ENCODE measurements at places on chromosomes 1 and 21.

DNA sequence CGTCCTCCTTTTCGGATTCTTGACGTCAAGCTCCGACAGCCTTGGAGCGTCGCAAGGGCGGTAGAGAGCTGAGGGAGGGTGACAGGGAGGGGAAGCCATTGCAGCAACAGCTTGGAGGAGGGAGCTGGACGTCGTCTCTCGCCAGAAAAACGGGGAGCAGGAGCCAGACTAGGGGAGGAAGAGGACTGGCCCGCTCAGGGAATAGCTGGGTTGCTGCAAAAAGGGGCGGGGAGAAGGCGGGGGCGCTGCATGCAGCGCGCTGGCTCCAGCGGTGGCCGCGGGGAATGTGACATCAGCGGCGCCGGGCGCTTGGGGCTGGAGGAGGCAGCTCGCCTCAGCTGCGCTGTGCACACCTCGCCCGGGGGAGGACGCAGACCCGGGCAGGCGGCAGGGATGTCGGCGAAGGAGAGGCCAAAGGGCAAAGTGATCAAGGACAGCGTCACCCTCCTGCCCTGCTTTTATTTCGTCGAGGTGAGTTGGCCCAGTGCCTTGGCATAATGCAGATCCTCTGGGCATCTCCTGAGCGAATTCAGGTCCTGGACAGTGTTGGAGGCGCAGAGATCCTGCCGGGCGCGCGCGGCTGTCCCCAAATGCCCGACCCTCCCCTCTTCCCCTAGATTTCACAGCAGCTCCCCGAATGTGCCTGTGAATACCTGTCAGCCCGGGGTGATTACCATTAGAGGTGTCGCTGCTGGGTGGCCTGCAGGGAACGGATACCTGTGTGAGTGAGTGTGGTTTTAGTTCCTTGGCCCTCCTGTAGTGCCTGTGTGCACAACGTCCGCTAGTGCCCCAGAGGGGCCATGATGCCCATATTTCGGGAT lies at the start of gene PLPPR4:
Gene PLPPR4, plus strand, starts transcription at position 292 of the 821 bp plus-strand sequence. Its CDS starts 102 bp downstream, at position 394.
- DNase-seq, result no peak

DNA sequence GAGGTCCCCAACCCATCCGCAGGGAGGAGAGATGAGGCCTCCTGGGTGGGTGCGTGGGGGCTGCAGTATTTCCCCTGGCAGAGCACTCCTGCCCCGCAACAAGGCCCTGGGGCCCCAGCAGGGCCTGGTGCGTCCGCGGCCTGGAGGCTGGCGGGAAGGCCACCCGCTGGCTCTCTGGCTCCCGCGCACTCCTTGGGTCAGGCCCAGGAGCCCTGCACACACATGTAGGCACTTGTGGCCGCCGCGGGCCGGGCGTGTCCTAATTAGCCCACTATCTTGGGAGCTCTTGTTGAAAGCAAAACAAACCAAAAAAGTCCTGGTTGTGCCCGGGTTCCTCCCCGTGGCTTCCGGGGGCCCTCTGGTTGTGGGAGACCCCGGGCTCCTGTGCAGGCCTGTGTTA lies 49.7 kb upstream of the CCDC27 start:
- no peak for DNase-seq

- DNase-seq, result no peak
These were observed 49.7 kb upstream of the EPB41 start for GRCh38 chr1:28864695-28865094.

GRCh38 chr1:69409731-69410456 lies 157.8 kb upstream of the LRRC7 start:
- DNase-seq, result no peak

- DNase-seq, result no peak
These were observed 6.0 kb downstream of the TEX35 start for GRCh38 chr1:178518894-178519293.

- no peak for DNase-seq
These were observed 26.6 kb downstream of the TMEM51 start for GRCh38 chr1:15180189-15180588.

DNA sequence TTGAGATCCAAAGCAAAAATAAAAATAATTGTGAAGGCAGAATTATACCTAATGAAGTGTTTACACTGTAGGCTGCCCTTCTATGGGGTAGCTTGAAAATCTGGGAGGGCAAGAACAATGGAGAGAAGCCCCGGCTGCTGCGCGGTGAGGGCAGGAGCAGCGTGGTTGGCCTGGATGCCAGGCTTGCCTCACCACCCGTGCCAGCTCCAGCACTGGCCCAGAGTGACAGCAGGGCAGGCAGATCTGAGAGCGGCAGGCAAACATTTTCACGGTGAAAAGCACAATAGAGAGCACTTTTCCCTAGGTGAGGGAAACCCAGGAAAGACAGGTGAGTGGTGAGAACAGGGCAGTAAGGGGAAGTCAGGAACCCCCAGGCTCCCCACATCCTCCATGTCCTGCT lies 1.4 kb downstream of the PROK1 start:
- DNase-seq, result no peak

GRCh38 chr1:108972951-108973350 lies 9.7 kb upstream of the CLCC1 start:
- no peak for DNase-seq

GRCh38 chr1:203743091-203743571 lies 21.9 kb upstream of the LAX1 start:
- DNase-seq, result no peak

DNA sequence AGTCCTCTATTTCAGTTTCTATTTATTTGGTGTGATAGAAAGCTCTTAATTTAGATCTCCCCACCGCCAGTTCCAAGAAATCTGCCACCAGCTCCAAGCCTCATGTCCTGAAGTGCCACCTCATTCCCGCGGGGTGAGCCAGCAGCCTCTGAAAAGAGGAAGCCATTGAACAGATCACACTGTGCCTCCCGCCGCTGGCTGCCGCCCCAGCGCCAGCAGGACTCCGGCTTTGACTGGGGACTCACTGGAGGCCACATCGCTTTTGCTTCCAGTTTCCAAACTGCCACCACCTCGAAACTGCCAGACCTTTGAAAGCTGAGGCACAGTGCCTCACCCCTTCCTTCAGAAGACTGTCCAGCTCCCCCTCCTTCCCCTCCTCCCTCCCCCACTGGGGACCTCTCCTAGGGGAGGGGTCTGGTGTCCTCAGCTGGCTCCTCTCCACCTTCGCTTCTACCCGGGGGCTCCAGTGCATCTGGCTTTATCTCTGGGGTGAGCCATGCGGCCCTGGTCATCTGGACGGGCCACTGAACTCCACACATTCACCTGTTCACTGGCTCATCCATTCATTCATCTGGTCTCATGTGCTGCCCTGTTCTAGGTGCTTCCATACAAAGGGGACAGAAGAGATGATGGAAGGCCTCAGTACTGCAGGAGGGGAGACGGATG lies 58.9 kb downstream of the VPS26C start:
- DNase-seq, result peak; percentile 60

DNA sequence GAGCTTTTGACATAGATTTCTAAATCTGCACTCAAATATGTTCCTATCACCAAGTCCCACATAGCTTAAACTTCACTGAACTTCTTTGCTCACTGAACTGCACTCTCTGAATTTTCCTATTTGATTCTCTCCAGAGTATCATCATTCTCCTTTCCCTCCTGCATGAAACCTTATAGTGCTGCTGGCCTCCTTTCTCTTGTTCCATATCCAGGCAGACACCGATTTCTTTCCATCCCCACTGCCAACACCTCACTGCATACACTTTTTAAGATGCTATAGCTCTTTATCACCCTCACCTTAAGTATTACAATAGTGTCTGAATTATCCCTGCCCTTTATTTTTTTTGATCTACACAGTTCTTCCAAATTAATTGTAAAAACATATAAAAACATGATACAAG lies 3.1 kb upstream of the TRIM45 start:
- no peak for DNase-seq

DNA sequence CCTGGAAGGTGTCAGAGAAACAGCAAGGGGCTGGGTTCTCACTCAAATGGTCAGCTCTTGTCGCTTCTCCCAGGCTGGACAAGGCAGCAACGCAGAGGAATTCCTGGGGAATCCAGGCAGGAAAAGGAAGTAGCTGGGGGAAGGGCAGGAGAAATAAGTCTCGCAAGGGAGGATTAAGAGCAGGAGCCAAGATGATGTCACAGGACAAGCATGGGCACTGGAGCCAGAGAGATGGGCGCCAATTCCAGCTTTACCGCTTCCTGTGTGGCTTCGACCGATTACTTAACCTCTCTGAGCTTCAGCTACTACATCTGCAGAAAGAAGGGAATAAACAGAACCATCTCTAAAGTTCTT lies 70.5 kb downstream of the SSBP3 start:
- peak; percentile 16 for DNase-seq

- no peak for DNase-seq
These were observed 22.2 kb downstream of the MRPL39 start for GRCh38 chr21:25584833-25585676.

- DNase-seq, result no peak
These were observed 541 bp upstream of the CD58 start for GRCh38 chr1:116571215-116571919.

DNA sequence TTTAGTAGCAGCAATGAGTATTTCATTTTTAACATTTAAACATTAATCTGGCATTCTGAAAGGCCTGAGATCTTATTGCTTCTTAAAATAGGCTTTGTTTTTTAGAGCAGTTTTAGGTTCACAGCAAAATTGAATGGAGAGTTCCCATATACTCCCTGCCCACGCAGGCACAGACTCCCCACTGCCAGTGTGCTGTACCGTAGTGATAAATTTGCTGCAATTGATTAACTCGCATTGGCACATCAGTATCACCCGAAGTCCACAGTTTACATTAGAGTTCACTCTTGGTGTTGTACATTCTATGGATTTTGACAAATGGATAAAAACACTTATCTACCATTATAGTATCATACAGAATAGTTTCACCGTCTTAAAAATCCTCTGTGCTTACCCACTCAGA lies 71.8 kb upstream of the ERRFI1 start:
- no peak for DNase-seq

GRCh38 chr1:21295002-21295401 lies 4.7 kb upstream of the ECE1 start:
- no peak for DNase-seq

DNA sequence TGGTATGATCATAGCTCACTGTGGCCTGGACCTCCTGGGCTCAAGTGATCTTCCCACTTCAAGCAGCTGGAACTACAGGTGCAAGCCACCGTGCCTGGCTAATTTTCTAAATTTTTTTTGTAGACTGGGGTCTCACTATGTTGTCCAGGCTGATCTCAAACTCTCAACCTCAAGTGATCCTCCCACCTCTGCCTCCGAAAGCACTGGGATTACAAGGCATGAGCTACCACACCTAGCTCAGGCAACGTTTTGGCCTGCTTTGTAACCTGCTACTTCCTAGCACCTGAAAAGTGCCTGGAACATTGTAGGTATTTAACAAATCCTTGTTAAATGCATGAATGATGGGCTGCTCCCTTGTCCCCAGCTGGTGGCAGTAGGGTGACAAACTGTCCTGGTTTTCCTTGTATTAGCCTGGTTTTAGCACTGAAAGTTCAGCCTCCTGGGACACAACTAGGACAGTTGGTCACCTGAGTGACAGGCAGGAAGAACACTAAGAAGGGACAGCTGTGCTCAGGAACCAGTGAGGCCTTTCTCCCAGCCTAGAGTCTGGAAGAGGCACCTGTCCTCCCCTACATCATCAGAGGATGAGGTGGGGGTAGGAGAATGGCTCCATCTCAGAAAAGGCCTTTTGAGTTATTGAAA lies 88.5 kb upstream of the CD34 start:
- no peak for DNase-seq

- no peak for DNase-seq
These were observed 8.0 kb downstream of the RNF187 start for GRCh38 chr1:228494970-228495853.

DNA sequence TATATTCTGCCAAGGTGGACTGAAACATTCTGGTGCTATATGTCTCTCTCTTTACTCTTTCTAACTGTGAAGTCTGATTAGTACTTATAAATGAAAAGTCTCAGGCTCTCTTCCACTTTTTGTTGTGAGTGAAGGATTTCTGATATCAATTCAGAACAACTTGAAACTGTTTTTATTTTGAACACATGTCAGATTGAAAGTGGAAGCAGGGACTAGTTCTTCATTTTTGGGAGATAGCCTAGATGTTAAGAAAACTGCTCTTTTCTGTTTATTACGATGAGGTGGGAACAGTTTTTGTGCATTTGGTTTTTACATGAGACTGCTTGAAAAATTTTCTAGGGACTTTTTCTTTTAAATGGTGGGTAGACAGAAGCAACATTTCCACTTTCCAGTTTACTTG lies 14.5 kb upstream of the GBP3 start:
- DNase-seq, result no peak

- DNase-seq, result no peak
These were observed 171.1 kb upstream of the EDN2 start for GRCh38 chr1:41655632-41656031.

DNA sequence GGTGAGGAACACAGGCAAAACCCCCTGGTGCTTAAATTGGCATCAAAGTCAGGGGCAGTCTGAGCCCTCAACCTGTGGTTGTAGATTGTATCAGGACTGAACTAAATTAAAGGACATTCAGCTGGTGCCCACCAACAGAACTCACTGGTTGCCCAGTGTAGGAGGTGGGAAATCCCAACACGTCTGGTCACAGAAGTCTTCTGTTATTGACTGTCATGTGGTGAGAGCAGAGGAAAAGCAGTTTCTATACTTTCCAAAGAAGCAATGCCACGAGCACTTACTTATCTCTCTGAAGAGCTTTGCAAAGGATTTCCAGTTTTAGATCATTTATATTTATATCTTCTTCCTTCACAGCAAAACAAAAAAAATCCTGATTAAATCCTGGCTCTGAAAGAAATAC lies 15.0 kb upstream of the ACTA1 start:
- DNase-seq, result no peak

GRCh38 chr1:6420454-6421042 lies 829 bp upstream of the HES2 start:
- no peak for DNase-seq

- DNase-seq, result no peak
These were observed 133.6 kb downstream of the TGFBR3 start for GRCh38 chr1:91752324-91752723.

DNA sequence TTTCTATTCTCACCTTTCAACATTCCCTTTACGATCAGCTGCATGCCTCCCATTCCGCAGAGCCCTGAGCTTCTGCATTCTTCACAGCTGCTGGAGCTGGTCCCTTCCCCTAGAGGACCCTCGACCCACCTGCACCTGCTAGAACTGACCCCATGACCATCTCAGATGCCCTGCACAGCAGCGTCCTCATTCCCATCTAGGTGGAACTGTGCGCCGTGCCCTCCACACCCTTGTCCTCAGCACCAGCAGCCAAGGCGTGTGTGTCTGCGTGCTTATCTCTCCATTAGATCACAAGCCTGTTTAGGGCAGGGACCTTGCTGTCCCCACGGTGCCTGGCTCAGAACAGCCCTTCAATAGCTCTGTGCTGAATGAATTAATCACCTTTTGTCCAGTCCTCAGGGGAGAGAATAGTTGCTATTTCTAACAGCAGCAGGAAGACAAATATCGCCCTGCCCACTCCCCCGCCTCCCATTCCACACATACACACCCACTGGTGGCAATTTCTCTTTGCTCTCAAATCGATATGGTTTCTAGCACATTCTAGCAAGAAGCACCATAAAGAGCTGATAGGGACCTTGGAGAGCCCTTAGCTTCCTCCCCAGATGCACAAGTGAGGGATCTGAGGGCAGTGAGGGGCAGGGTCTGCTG lies 61.7 kb downstream of the KCNN3 start:
- no peak for DNase-seq

GRCh38 chr1:235012436-235013210 lies 116.0 kb downstream of the TOMM20 start:
- DNase-seq, result peak; percentile 55

GRCh38 chr1:235910357-235911299 lies 43.9 kb upstream of the LYST start:
- no peak for DNase-seq
